ENCODE measurements at places on chromosomes 2 and 18.

- DNase-seq: no peak
These were observed 39.7 kb downstream of the RAPGEF4 start for GRCh38 chr2:172775319-172775718.

DNA sequence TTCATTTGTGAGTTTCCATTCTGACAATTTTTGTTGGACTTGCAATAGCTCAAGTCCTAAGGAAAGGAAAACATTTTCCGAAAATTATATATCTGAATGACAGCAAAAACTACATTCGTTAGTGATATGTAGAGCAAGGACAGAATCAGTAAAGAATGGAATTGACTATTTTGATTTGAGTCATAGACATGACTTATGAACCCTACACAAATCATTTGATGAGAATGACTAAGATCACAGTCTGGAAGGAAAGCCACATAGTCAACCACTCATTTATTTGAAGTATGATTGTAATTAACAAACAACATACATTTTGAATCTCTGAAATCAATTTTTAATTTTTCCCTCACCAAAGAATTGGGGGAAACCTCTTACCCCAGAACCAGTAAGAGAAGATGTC lies 231.6 kb upstream of the CRIM1 start:
- DNase-seq: no peak

- DNase-seq: no peak
These were observed 36.9 kb upstream of the SLC14A1 start for GRCh38 chr18:45686891-45687611.

- no peak for DNase-seq
These were observed 6.4 kb downstream of the DPYSL5 start for GRCh38 chr2:26854283-26854827.

DNA sequence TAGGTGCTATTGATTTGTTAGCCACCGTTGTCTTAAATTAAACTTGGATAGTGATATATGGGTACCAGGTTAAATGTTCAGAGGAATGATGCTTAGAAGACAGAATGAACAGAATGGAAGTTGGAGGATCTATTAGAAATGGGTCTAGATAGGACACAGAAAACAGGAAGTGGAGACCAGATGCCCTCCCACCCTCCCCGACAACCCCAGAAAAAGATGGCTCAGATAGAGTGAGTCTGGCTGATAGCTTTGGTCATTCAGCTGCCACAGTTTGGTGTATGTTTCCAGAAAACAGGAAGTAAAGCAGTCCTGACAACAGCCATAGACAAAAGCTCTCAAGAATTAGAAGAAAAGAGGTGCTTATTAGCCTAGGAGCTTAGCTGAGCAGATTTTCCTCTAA lies 71.5 kb upstream of the DSG1 start:
- no peak for DNase-seq

- DNase-seq: no peak
These were observed 172.0 kb downstream of the MYO5B start for GRCh38 chr18:50022985-50023384.

DNA sequence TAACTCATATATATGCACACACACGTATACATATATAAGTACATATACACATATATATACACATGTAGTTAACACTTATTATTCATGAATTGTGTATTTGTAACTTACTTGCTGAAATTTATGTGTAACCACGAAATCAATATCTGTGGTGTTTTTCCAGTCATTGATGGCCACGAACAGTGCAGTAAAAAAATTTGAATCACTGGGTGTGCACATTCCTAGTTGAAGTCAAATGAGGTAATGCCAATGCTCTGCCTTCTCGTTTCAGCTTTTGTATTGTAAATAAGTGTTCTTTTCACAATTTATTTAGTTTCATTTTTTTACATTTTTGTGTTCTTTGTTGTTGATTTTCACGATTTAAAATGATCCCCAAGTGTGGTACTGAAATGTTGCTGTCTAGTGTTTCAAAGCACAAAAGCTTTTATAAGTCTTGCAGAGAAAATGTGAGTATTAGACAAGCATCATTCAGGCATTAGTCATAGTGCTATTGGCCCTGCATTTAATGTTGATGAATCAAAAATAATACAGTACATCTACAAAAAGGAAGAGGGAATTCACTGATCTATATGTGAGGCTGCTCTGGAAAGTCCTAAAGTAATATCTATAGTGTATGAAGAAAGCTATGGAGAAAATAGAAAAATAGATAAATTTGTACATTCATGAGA lies 419.0 kb downstream of the DSC3 start:
- no peak for DNase-seq

GRCh38 chr2:196331143-196331542 lies 159.8 kb upstream of the STK17B start:
- no peak for DNase-seq

- no peak for DNase-seq
These were observed 734.2 kb upstream of the CHAC2 start for GRCh38 chr2:53033411-53033810.

DNA sequence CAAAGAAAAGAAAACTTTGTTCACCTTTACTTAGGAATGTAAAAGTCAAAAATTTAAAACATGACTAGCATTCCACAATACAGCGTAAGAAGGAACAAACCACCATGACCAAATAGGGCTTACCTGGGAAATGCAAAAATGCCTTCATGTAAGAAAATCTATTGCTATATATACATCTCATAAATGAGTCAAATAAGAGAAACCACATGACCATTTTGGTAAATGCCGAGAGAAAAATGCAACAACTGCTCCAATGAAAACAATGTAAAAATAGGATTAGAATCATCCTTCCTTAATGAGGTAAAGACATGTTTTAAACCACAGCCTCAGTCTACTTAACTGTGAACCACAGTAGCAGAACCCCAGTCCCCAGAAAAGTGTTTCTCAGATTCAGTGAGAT lies 49.4 kb downstream of the TGOLN2 start:
- DNase-seq: no peak

GRCh38 chr2:120851116-120851773 lies 115.6 kb downstream of the GLI2 start:
- no peak for DNase-seq

- peak; percentile 53 for DNase-seq
These were observed 146.1 kb upstream of the SESTD1 start for GRCh38 chr2:179410552-179411356.

DNA sequence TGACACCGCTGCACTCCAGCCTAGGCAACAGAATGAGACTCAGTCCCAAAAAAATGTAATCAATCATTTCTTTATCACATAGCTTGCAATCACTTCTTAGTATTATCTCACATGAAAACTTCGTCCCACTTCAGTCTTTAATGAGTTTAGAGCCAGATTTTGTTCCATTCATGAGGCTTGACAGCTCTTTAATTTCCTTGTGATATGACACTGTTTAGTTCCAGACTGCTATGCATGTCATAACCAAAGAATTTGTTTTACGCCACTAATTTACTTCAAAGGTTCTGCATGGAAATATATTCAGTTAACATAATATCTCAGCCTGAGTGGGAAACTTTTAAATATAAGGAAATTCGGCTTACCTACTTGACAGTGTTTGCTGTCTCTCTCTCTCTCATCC lies 113.1 kb downstream of the ZNF532 start:
- DNase-seq: no peak

DNA sequence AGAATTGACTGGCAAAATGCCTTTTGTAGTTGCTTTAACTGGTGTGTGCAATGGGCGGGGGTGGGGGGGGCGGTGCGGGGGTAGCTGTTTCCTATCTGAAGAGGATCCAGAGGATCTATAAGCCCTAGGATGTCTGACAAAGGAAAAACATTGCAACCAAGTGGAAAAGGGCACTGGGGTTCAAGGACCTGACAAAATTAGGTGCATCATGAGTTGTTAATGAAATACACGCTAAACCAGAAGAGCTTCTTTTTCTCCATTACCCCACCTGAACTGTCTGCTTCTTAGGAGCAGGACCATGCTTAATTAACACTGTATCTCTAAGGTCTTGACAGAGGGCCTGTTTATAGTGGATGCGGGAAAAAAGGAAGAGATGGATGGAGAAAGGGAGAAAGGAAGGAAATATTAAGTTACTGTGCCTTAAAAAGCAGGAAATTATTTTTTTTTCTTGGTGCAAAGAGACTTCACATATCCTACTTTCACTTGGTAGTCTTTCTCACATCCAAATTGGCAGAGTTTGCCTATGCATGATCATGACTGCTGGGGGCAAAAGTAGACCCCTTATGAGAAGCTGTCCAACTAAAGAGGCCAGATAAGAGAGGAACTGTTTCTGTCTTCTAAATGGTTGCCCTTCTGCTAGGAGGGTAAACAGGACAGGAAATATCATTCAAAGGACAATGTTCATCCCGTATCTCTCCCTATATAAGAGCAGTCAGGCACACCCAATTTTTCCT lies 4.6 kb downstream of the RND3 start:
- no peak for DNase-seq

DNA sequence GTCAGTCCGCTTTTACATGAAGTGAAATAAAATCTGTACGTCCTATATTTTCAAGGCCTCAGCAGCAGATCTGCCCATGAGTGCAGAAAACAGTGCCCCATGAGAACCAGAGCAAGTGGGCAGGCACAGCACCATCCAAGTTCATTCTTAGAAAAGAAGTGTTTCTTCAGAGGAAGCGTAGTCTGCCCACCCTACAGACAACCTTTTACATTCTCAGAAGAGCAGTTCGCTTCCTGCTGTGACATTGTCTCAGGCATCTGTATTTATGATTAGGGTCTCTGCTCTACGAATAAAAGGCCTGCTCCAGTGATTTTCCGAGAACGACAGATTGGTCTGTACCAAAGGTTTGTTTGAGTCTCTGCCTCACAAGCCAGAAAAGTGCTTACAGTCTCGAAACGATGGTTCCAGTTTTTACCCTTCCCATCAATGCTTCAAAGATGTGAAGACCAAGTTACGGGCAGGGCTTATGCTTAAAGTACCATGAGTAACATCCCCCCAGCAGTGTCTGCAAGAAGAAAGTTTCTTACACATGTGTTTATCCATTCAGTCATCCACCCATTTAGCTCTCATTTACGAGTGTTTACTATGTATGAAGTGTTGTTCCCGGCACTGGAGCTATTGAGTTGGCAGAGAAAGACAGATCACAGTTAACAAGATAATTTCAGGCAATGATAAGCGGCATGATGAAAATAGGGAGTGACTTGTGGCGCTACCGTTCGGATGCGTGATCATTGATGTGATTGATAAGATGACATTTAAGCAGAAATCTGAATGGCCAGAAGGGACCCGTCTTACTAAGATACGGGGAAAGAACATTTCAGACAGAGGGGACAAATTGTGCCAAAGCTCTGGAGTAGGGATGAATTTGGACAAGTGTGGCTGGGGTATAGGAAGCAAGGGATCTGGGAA lies 31.4 kb upstream of the CTLA4 start:
- DNase-seq: no peak

DNA sequence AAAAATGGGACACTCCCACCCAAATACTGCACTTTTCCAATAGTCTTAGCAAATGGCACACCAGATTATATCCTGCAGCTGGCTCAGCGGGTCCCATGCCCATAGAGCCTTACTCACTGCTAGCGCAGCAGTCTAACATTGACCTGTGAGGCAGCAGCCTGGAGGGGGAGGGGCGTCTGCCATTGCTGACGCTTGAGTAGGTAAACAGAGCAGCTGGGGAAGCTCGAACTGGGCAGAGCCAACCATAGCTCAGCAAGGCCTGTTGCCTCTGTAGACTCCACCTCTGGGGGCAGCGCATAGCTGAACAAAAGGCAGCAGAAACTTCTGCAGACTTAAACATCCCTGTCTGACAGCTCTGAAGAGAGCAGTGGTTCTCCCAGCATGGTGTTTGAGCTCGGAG lies 110.4 kb downstream of the CTIF start:
- no peak for DNase-seq
